ENCODE measurements at places on chromosomes 4 and X.

DNA sequence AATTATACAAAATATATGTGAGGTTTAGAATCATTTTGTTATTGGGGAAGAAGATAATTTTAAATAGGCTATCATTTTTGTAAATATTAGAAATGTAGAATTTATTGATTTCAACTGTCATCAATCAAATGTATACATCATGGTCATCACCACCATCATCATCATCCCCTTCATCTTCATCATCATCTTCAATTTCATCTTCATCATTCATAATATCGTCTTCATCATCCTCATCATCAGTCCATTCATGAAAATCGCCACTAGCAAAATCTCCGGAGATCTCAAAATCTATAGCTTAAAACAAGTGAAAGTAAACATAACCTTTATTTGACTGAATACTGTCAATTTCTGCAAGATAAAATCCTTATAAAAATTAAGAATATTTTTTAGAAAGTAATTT is 499.5 kb downstream of the SPOCK3 start:
- no peak for DNase-seq

- no peak for DNase-seq
Observed at GRCh38 chr4:185504098-185505047, 30.9 kb downstream of the PDLIM3 start.

DNA sequence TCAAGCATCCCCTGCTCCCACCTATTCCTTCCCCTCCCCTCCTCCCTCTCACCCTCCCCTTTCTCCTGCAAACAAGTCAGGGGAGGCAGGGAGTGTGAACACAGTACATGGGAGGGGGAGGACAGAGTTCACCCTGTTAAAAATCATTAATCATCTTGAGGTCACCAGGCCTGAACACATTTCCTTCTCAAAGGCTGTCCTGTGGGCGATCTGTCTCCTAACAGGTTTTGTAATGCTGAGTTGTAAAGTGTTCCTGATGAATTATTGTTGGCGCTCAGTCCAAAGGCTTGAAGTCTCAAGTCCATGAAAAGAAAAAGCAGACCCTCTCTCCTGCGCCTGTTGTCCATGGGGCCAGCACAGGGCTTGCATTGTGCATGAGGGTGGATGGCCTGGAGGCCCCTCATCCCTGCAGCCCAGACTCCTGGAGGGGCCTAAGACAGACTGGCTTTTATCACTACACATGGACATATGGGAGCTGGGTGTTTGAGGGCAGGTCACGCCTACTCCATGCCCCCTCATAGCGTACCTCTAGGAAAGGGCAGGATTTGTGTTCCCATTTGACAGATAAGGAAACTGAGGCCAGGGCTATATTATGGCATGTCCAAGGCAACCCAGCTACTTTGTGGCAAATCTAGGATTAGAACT is 189.1 kb downstream of the RAB28 start:
- no peak for DNase-seq

DNA sequence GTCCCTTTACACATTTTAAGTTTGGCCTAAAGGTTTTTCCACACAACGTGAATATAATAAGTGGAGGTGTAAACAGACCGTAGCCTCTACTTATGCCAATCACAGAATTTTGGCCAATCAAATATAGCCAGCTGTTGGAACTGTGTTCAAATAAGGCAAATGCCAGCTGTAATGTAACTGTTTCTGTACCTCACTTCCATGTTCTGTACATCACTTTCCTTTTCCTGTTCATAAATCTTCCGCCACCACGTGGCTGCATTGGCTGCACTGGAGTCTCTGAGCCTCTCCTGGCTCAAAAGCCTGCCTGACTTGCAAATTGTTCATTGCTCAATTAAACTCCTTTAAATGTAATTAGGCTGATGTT is 105.1 kb upstream of the SMIM31 start:
- DNase-seq, result no peak

GRCh38 chr4:15398001-15398400 is 29.8 kb upstream of the C1QTNF7 start:
- DNase-seq, result no peak

- DNase-seq, result no peak
Observed at GRCh38 chr4:113368056-113368455, 318.6 kb downstream of the ANK2 start.

GRCh38 chr4:145427991-145428390 is 53.7 kb upstream of the SMAD1 start:
- no peak for DNase-seq

DNA sequence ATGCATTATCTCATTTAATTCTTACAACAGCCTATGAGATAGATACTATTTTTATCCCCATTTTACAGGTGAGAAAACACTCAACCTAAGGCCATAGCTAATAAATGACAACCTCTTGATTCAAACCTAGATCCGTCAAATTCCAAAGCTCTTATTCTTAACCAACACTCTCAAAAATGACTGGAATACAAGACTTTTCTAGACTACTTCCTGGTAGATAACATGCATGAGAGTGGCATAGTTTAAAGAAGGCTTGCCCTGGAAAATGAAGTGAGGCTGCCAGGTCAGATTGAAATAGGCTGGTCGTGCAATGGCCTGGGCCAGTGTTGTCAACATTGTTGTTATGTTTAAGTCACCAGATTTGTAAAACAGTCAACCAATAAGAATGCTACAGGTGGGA is 86.6 kb downstream of the DNAAF6 start:
- no peak for DNase-seq

DNA sequence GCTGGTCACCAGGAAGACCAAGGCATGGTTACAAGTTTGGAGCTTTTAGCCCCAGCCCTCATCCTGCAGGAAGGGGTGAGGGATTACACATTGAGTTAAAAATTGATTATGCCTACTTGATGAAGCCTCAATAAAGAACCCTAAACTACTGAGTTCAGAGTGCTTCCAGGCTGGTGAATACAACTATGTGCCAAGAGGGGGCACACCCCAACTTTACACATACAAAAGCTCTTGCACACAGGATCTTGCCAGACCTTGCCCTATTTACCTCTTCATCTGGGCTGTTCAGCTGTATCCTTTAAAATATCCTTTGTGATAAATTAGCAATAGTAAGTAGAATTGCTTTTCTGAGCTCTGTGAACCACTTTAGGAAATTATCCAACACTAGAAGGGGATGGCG is 489.3 kb downstream of the INPP4B start:
- no peak for DNase-seq

GRCh38 chr4:159159611-159160010 is 56.7 kb downstream of the RAPGEF2 start:
- no peak for DNase-seq

GRCh38 chrX:155052738-155053498 is 18.0 kb downstream of the CMC4 start:
- no peak for DNase-seq

DNA sequence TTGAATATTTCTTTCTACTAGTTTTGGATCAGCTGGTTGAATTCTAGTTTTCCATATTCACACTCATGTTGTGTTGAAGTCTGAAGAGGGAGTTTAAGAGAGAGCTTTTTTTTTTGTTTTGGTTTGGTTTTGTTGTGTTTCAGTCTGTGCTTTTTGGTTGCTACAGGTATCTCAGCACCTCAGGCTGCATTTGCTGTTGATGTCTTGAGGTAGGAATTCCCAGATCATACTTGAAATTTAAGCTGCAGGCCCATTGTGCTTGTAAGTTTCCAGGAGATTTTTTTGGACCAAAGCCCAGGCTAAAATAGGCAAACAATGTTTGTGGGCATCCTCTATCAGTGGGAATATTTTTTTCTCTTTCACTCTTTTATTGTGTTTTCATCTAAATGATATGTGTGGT is 190.2 kb upstream of the AGA start:
- no peak for DNase-seq

DNA sequence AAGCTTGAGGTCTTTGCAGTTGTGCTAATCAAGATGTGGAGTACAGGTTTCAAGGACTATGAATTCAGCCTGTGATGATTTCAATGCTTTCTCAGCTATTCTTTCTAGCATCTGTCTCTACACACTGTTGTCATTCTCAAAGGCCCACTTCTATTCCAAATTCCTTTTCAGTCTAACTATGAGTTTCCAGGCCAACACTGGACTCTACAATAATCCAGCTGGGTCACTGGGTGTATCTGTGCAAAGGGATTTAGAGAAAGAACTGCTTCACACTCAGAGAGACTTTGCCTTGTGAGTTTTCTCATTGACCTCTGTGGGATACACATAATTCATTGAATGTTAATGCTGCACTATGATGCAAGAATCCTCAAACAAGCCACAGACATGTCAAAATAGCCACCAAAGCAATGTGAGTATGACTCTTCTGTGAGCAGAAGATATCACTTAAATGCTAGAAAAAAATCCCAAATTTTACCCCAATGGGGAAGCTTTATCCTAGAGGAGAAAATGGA is 171.8 kb upstream of the CLNK start:
- DNase-seq, result no peak

DNA sequence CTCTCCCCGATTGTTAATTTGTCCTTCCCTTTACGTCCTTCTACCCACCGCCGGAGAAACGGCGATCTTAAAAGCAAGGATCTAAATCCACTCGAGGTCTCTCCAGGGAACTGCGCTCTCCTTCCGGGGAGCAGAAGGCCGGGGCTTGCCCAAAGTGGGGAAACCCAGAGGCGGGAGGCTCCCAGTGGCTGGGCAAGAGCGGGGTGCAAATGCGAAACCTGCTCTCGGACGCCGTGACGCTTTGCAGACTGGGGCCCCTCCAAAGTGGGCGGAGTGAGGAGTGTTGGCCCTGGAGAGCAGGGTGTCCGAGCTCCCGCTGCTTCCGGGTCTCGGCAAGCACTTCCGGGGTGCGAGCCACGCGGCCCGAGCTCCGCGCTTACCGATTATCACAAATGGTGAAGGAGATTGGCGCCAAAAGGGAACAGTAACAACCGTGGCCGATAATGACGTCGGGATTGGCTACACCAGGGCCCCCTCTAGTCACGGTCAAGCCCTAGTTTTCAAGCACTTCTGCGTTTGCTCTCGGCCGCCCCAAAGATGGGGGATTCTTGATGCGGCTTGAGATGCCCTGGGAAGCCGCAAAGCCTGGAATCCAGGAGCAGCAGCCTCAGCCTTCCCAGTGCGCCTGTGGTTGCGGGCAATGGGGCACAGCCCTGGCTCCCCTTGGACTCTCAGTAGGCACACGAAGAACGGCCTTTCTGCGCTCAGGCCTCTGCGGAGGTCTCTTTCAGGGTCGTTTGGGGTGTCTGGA is 29.0 kb downstream of the HAND2 start:
- peak; percentile 11 for DNase-seq

DNA sequence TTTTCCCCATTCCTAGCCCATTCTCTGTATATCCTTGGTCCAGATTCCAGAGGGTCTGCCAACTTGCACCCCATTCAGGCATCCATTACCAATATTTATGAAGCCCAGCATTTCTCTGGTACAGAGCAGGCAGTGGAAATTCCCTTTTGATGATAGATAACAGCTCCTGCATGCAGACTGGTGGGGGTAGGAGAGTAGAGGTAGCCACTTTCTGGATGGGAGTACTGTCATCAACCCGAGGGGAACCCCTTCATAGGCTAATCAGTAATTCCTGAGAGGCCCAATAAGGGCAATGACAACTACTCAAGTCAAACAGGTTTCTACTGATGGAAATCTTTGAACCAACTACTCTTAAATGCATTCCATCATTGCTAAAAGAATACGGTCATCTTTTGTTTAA is 63.7 kb downstream of the COL25A1 start:
- no peak for DNase-seq

DNA sequence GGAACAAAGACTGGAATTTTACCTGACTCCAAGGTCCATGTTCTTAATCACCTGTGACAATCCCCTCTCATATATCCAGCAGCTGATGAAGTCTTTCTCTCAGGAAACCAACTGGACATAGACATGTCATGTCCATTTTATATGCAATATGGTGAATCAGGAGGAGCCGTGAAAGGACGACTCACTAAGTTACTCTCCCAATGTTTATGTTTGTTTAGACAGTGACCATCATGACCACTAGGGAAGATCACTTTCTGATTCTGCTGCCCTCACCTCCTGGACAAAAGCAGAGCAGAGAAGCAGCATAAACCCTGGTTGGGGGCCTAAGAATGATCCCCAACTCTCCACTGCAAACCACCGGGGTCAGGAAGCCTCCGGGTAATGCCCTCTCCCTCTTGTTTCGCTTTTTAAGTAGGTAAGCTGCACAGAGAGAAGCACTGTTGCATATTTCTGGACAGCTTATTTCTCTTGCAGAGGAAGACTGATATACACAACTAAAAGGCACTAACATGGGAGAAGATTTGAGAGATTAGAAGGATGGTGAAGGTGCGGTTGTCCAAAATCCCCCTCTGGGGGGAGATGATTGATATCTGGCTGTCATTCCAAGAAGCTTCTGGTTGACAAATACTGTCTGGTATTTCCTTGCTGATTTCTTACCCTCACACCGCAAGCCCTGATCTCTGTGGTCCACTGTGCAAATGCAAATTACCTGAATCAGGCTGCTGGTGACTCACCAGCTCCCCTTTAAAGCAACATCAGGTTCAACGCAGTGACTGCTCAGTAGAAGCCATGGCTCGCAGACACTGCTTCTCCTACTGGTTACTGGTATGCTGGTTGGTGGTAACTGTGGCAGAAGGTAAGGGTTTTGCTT is at the start of gene ODAPH:
ODAPH (plus strand) TSS at position 773 of the 871 bp plus-strand sequence; CDS start at position 790, 17 bp downstream.
- DNase-seq, result peak; percentile 5

- peak; percentile 11 for DNase-seq
Observed at GRCh38 chr4:73257651-73258435, 755 bp downstream of the ANKRD17 start.

DNA sequence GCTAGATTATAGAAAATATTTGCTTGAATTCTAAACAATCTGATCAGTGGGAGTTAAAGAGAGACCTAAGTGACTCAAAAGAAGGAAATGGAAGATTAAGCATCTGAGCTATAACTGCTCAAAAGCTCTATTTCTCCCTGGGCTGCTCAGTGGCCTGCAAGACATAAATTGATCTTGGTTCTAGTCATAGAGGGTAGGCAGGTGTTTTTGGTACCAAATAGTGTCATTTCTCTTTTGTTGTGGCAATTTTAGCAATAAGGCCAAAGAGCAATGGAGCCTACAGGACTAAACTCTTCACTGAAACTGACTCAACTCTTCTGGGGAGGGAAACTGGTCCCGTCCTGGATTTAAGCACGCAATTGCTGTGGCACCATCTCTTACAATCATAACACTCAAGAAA is 33.9 kb upstream of the BMP2K start:
- DNase-seq, result no peak

- no peak for DNase-seq
Observed at GRCh38 chrX:135331525-135331924, 22.2 kb downstream of the ETDC start.

GRCh38 chr4:108155373-108155772 is 13.4 kb downstream of the LEF1 start:
- DNase-seq, result no peak

DNA sequence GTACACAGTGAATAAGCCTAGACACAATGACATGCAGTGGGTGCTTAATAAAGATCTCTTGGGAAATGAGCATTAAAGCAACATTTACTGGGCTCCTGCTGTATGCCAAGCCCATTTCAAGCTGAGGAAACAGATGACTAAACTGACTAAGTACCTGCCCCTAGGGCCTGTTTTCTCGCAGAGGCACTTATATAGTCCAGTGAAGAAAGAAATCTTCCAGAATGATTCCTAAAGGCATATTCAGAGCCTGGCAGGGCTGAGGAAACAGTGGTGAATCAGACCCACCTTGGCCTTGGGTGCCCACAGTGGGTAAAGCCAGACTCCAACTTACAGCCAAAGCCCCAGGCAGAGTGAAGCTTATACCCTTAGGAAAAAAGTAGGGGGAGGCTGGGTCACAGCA is 22.0 kb upstream of the S100P start:
- no peak for DNase-seq

GRCh38 chr4:53366301-53366716 is 448 bp upstream of the SCFD2 start:
- DNase-seq, result no peak

GRCh38 chr4:101162990-101163380 is 184.3 kb downstream of the PPP3CA start:
- DNase-seq, result no peak

- no peak for DNase-seq
Observed at GRCh38 chr4:87024201-87024600, 89.4 kb downstream of the AFF1 start.

All from stimulated activated CD8-positive, alpha-beta memory T cell treated with anti-CD3 and anti-CD28 coated beads, Interleukin-7, amount 100 ng/mL, for 4 hours (primary cell).